ENCODE measurements at places on chromosomes 6 and 20.

DNA sequence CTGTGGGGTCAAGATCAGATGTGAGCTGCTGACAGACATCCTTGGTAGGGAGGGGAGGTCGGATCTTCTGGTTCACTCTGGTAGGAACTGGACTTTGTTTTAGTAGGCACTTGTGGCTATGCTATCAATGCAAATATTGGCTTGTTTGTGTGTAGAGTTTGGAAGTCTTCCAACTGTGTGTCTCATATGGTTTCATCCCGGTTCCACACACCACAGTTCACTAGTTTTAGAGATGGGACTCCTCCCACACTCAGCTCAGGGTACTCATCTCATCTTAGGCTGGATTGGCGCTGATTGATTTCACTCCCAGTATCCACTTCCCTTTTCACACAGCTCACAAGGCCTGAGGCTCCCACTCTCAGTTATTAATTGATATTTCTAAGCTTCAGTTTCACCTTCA is 161.3 kb downstream of the THBS2 start:
- DNase-seq: no peak

- DNase-seq: no peak
These were observed 315.1 kb downstream of the CDH4 start for GRCh38 chr20:61567204-61567603.

DNA sequence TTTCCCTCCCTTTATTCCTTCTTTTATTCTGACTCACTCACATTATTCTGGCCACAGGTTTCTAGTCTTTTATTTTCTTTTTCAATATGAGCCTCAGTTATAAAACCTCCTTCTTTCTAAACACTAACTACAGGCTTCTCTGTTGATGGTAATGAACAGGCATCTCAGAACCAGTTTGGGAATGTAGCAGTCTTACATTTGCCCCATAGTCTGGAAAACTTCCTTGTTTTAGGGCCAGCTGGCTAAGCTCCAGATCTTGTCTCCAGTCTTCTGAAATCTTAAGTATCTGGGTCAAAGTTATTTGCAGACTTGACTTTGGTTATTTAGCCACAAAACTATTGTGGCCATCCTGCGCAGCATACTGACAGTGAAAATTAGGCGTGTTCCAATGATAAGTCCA is 97.0 kb upstream of the MAN1A1 start:
- DNase-seq: no peak

- DNase-seq: no peak
These were observed 160.5 kb upstream of the AGPAT4 start for GRCh38 chr6:161434350-161434749.

DNA sequence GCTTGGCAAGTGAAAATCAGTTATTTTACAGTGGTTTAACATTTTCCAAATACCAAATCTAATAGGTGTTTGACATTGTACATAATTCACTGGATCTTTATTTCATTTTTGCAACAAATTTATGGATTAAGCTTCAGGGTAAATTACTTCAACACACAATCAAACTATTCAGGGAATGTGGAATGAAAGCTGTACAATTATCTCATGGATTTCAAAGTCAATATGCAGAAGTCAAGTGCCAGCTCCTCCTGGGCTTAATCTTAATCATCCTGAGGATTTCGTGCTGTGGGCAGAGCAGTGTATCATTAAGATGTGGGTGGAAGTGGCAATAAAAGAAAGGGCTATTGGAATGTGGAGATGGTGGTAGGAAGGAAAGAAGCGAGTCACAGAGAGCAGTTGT is 548.8 kb downstream of the COL12A1 start:
- no peak for DNase-seq
